ENCODE measurements at places on chromosomes 7 and 10.

GRCh38 chr10:43817368-43817767 lies 168.7 kb upstream of the ZNF32 start:
- DNase-seq: no peak

DNA sequence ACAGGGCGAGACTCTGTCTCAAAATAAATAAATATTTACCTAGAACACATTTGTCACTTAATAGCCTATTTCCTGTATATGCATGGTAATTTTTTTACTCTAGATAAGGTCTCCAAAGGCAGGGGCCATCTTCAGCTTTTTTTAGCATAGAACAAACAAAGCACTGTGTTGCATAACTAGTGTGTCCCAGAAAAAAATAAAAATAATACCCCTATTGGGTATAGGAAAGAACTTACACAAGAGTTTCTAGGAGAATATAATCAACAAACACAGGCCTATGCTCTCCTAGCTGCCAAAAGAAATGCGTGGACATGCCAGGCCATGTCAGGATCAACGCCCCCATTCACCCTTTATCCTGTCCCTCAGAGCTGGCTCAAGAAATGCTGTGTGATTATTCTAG lies 103.6 kb downstream of the PARD3 start:
- no peak for DNase-seq

- no peak for DNase-seq
These were observed 3.9 kb upstream of the POU6F2 start for GRCh38 chr7:38973760-38974159.

DNA sequence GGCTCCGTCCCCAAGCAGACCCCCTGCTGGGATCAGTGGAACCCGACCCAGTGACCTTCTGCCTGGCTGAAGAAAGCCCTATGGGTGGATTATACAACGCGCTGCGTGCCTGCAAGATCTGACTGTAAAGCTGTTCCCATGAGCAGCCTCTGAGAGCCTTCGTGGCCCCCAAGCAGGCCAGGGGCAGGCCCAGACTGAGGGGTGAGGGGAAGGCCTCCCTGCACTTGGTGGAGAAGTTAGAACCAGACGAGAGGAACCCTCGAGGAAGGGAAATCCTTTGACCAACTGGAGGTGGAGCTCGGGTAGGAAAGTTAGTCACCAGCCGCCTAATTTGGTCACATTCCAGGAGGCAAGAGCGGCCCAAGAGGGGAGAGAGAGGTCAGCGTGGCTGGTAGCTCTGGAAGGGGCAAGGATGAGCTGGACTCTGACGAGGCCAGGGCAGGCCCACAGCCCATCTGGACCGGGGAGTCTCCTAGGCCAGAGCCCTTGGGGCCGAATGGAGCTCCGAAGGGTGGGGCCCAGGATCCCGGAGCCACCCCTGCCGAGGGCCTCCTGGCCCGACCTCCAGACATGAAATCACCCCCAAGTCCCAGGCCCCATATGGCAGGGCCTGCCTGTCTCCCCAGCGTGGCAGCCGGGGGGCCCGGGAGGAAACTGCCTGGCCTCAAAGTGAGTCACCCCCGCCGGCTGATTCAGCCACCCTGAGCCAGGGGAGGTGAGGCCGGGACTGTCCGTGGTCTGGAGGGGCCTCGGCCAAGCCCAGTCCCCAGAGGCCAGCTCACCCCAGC lies 23.3 kb upstream of the PDGFA start:
- DNase-seq: peak; percentile 12

DNA sequence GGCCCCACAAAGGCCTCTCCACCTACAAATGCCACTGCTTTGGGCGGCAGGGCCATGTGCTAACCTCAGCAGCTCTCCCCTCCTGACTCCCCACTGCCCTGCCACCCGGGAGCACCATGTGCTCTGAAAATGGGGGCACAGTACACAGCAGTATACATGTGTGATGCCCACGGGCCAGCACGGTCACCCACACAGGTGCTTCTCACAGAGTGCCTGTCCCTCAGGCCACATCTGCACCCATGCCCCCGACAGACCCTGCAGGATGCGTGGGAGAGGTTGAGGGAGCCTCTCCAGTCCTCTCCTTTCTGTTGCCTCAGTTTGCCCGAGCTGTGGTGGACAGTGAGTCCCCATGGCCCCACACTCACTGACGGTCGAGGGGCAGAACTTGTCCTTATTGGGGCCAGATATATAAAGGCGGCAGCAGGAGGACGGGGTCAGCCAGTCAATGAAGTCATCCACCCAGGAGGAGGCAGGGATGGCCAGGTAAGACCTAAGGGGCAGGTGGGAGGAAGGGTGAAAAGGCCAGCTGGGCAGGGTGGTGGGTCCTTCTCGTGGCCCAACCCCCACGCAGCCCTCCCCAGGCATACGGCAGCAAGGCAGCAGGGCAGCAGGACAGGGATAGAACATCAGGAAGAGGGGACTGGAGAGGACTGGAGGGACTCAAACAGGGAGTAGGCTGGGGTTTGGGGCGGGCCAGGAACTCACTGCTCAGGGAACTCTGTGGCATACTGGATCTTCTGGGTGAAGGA lies 19.6 kb downstream of the NPC1L1 start:
- no peak for DNase-seq

DNA sequence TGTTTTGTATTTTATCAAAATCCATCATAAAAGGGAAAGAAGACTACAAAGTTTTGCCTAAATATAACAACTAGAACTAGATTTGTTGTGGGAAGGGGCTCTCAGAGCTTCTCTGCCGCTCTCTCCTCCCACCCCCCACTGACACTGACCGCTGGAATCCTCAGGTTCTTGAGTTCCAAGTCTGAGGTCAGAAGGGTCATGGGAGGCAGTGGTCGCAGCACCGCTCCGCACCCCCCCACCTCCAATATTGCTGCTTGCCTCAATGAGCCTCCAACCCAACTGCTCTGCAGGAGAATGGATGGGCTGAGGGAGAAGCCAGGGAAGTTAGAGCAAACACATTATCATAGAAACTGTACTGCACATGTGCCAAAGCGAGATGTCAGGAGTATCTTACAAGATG lies 359.4 kb downstream of the GRID1 start:
- DNase-seq: no peak

DNA sequence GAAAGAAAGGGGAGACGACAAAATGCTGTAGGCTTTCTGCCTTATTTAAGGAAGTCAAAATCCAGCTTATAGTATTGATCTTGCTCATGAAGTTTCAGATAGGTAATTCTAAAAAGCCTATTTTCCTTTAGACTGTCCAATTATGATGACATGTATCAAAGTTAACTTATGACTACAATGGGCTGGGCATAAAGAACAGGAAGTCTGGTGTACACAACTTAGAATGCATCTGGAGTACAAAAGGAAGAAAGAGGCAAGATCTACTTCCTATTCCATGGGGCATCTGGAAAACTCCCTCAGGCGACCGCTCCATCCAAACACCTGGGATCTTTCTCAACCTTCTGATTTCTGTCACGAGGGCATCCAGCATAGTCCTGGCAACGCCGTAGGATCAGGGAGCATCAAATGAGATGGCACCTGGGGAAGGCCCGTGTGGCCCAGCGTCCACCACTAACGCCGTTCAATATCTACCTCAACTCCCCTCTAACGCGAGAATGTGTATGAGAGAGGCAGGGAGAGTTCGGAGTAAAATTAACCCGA lies 512 bp downstream of the FAM24B start:
- DNase-seq: no peak

DNA sequence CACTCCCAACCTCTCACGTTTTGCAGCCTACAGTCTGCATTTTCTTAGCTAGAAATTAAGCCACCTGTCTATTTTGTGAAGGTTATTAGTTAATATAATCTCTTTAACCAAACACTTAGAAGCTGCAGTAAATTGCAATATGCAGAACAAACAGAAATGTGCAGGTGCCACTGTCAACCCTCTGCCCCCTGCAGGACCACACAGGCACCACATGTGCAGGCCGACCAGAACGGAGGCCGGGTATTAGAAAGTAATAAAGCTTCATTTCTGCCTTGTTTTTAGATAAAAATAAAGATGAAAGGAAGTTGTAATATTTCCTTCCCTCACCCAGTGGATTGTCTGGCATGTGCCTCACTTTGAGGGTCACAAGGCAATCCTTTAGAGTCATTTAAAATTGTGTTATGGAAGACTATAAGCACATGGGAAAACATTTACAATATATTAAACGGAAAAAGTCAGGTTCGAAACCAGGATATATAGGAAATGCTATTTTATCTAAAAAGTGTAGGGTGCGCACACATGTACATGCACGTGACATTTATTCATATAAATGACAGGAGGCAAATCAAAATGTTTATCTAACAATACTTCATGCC lies 158.2 kb downstream of the ARHGAP12 start:
- peak; percentile 68 for DNase-seq

DNA sequence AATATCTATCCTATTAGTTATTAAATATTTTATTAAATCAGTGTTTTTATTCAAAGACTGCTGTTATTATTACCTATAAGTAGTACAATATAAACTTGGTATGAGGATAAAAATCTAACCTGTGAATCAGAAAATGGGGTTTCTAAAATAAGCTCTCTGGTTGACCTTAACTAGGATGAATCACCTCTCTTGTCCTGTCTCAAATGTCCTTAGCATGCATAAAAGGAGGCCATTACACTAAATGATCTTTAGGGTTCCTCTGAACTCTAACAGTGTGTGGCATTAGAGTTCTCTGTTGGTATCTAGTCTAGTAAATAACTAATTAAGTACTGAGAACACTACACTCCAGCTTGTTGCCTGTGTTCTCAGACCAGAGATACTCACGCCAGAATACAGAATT lies 143.1 kb upstream of the LRRTM3 start:
- no peak for DNase-seq

DNA sequence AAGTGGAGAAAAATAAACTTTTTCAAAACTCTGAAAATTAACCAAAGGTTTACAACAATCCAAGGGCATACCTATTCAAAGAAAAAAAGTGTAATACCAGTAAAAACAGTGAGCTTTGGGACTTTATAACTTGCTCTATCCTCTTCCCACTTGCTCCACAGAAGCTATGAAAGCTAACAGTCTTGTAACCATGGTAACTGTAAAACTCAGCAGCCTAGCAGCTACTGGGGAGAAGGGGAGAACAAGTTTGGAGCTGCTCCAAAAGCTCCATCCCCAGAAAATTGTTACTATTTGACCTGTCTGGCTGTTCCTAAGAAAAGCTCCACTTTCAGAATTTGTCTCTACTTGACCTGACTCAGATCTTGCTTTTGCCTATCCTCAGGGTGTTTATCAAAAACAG lies 191.5 kb downstream of the OTUD1 start:
- no peak for DNase-seq

DNA sequence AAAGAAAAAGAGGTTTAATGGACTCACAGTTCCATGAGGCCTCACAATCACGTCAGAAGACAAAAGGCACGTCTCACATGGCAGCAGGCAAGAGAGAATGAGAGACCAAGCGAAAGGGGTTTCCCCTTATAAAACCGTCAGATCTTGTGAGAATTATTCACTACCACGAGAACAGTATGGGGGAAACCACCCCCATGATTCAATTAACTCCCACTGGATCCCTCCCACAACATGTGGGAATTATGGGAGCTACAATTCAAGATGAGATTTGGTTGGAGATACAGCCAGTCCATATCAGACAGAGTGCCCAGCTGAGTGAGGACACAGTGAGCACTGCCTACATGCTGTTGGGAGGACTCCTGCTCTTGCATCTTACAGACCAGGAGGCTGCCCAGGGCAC lies 148.4 kb downstream of the TEX36 start:
- no peak for DNase-seq

- no peak for DNase-seq
These were observed 513.8 kb downstream of the MAGI2 start for GRCh38 chr7:78939669-78940068.

GRCh38 chr10:128150561-128150960 lies 24.3 kb upstream of the MKI67 start:
- DNase-seq: no peak

- no peak for DNase-seq
These were observed 3.3 kb upstream of the ASB4 start for GRCh38 chr7:95482424-95482823.

GRCh38 chr7:74483402-74484336 lies 30.0 kb downstream of the GTF2IRD1 start:
- no peak for DNase-seq

DNA sequence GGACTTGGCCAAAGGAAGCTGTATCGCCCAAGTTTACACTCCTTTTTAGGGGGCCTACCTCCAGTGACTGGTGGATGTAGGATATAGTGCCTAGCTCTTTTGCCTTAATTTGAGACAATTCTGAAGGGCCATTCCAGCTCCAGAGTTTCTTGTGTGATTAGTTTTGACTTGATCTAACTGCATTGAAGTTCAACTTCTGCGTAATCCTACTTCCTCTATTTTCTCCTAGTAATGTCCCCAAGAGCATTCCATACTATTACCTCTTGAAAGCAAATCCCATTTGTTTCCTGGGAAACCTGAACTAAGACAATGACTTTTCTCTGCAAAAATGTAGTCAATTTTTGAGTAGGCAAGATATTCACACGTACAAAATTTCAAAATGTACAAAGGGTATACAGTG lies 4.7 kb upstream of the H2AZ2 start:
- DNase-seq: no peak

- DNase-seq: no peak
These were observed 1077.1 kb downstream of the TYW1 start for GRCh38 chr7:68073701-68074100.

DNA sequence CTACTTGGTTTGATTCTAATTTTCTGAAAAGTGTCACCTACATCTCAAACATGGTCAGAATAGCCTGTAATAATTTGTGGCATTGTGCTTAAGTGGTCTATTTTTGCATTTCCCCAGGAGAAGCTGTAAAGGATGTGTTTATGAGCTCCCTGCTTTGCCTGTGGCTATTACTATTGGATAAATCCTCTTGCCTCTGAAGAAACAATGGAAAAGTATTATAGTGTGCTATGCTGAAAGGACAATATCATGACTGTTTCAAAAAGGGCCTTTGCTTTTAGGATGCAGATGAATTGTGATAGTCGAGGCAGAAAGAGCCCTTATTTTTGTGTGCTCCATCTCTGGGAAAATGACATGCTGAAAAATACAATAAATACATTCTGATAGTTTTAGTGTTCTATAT lies 94.1 kb upstream of the ARMC3 start:
- no peak for DNase-seq

- no peak for DNase-seq
These were observed 12.2 kb upstream of the SAMD9L start for GRCh38 chr7:93160410-93160809.

- no peak for DNase-seq
These were observed 9.8 kb upstream of the CYP2C18 start for GRCh38 chr10:94673614-94674321.

- no peak for DNase-seq
These were observed 215.8 kb downstream of the MAD1L1 start for GRCh38 chr7:2016761-2017480.

GRCh38 chr10:17510242-17510908 lies 56.0 kb upstream of the ST8SIA6 start:
- DNase-seq: no peak

GRCh38 chr10:12733271-12733670 lies 268.2 kb downstream of the CCDC3 start:
- DNase-seq: no peak

GRCh38 chr10:75431180-75432111 lies at the start of gene LRMDA:
Gene LRMDA (plus strand): TSS chr10:75431624.
- DNase-seq: no peak

Data from activated naive CD4-positive, alpha-beta T cell treated with Interleukin-2 at 50 U/mL for 16 hours (primary cell).